ENCODE measurements at places on chromosomes 16 and 17. TPM values are rescaled to one million over a fixed set of nuclear protein-coding genes. Genes with fewer than 3 reads are reported as not detected.

Gene SCIMP
- total RNA-seq, result not detected

Gene MPHOSPH6
- 30.4 TPM for total RNA-seq

Gene MATCAP1
- total RNA-seq, result 28.4 TPM

Gene ZNF469
- 1.3 TPM for total RNA-seq

Gene C17orf100
- total RNA-seq, result 0.33 TPM

DNA sequence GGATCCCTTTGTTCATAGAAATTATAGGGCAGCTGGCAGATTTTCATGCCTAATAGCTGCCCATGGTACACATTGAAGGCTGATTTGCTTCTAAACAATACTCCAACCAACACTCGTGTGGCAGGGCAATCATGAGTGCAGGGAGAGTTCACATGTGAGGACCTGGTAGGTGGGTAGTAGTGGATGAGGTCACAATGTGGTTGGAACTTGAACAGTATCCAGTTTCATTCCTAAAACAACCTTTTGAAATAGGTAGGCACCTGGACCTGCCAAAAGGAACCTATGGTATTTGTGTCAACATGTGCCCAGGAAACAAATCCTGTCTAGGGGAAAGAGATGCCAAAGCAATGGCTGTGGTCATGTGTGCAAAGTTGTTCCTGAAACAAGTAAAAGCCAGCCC lies 32.8 kb downstream of the CCL4 start:
- no peak for DNase-seq

DNA sequence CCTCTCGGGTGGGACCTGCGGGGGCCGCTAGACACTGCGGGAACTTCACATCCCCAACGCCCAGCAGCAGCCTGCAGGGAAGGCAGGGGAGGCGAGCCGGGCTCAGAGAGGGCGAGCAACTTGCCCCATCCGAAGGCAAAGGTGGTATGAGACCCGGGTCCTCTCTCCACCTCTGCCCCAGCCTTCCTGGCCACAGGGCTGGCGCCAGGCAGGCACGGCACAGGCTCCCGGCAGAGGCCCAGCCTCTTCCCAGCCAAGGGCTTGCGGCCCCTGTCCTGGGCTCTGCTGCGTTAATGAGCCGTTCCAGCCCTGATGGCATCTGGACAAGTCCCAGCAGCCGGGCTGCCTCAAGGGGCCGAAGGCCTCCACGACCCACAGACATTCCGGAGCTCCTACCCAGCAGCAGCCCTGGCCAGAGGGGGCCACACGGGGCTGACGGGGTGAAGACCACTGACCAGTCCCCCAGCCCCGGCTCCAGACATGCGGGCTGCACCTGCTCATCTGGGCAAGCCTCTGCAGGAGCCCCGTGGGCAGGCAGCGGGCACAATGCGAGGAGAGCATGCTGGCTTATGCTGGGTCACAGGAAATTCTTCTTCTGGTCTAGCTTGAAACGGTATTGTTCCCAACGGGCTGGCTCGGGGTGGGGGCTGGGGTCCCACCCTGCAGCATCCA lies 1.2 kb upstream of the HS3ST6 start:
- DNase-seq, result no peak

DNA sequence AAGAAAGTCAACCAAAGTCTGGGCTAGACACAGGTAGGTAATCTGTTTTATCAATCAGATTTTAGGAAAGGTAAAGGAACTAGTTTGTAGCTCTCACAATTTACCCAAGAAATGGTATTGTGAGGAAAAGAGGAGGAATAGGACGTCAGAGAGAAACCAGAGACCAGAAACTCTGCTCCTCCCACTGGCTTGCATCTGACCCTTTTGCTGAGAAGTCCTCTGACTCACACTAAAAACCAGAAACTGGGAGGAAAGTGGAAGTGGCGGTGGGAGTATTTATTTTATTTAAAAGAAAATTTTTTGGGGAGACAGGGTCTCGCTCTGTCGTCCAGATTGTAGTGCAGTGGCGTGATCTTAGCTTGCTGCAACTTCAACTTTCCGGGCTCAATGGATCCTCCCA lies 38.0 kb upstream of the MNT start:
- DNase-seq, result peak; percentile 85

DNA sequence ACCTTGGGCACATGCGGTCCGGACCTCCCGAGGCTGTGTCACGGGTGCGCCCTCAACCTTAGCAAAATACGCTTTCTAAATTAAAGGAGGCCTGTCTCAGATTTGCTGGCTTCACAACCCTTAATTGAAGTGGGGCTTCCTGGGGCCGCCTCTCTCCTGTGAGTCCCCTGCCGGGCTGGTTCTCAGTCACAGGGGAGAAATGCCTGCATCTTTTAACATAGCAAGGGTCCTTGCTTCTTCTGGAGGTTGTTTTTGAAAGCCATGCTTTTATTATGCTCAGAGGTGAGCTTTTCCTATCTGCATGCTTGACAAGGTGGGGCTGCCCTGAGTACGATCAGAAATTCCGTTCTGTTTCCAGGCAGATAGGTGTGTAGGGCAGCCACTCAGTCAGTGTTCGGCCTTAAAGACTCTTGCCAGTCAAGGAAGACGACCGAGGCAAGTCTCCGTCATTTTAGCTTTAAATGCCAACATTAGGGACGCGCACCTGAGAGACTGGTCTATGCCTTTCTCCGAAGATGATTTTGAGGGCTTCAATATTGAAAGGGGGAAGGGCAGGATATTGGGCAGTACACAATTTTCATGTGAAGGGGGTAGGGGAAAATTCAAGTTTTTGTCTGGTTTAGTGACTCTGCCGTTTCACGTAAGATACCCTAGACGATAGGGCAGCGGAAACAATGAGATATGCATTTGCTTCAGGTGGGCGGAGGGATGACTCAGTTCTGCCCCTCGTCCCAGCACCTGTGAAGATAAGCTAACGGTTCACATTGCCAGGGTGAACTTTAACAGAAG lies 5.5 kb upstream of the SLC7A5 start:
- no peak for DNase-seq

DNA sequence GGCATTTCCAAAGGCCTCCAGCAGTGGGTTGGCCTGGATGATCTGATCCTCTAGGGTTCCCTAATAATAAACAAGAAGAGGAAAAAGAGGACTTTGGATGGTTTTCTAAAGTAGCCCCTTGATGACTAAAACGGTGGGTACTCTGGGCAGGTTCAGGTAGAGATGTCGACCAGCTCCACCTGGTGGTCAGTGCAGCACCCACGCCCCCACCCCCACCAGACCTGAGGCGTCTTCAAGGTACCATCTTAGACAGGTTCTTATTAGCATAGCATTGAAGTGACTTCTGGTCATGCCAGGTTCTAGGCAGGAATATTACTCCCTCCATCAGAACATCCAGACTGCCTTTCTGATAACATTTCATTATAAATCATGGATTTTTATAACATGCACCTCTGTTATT lies 15.0 kb downstream of the MYH13 start:
- DNase-seq, result no peak

DNA sequence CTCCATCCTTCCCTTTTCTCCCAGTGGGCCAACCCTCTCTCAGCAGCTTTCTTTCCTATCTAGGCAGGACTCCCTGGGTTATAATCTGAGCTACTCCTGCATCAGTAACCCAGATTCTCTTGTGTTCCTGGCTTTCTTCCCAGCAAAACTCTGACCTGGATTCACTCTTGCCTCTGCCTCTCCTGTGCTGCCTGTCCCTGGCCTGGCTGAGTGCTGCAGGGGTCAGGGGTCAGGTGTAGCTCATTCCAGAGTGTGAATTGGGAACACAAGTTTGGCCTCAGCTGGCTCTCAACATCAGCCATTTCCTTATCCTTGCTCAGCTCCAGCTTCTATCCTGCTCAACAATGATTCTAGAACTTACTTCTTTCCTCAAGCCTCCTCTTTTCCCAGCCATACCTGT lies 2.5 kb upstream of the ST6GALNAC2 start:
- no peak for DNase-seq

DNA sequence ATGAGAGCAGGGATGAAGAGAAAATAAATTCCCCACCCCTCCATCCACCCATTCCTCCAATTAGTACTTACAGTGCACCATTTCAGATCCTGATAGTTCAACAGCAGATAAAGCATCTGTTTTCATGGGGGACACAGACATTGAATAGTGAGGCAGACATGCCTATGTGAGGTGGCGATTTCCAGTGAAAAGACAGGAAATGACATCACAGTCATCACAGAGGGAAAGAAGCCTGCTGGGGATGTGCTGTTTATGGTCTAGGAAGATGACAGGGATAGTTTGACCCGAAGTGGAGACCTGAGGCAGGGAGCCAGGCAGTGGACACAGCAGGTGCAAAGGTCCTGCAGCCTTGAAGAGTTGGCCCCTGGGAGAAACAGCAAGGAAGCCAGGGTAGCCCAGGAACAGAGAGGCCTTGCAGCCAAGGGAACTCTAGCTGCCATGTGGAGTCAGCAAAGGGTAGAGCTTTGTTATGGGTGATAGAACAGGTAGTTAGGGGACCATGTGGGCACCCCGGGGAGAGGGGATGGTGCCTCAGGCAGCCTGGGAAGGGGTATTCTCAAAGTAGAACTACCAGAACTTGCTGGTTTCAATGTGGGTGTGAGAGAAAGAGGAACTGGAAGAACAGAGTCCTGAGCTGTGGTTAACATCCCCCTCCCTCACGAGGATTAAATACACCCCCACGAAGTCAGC lies 256.6 kb downstream of the CPPED1 start:
- no peak for DNase-seq

DNA sequence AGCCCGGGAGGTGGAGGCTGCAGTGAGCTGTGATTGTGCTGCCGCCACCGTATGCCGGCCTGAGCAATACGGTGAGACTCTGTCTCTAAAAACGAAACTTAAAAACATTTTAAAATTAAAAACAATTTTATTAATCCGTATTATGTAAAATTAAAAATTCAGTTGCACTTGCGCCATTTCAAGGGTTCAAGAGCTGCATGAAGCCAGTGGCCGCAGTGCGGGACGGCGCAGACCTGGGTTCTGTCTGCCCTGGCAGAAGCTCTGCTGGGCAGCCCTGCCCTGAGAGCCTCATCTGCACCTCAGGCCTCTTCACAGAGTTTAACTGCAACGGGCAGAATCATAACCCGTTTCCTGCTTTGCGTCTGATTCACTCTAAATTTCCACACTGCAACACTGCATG lies 31.7 kb downstream of the TBC1D16 start:
- DNase-seq, result no peak

All from fibroblast of lung (primary cell).